T-helper 1 cell (primary cell): ENCODE measurements at places on chromosomes 4 and X.

GRCh38 chrX:24276015-24276414 is 37.9 kb downstream of the SUPT20HL2 start:
- no peak for DNase-seq

DNA sequence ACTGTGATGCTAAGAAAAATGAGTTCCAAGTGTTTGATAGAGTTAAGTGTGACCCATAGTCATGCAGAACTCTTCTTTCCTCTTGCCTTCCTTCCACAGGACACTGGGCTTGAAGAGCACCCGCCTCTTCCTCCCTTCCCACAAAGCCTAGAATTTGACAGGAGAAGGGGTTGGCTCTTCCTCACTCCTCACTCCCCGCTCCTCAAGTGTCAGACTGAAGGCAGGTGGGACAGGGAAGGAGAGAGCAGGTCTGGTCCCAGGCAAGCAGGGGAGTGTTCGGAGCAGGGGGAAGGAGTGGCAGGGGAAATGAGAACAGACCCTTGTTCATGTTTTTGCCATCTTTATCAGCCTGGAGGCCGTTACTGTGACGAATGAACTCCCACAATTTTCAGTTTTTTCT is 10.7 kb downstream of the MAGED2 start:
- no peak for DNase-seq

DNA sequence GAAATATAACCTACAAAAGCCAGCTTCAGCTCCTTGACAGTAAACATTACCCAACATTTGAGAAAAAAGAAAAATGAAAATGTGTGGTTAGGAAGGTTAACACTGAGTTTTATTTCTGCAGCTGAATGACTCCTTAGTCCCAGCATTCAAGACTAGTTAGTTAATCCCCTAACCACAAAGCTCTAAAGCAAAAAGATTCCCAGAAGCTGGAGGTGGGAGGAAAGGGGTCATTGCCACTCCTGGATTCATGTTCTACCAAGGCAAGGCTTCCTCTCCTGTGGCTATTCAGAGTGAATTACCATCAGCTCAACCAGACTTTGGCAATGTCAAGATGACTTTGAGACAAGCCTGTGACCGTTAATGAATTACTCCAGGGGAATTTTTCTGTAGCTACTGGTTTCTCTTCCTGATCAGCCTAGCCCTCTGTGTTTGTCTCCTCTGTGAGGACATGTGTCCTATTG is 63.6 kb downstream of the HADH start:
- DNase-seq, result no peak

DNA sequence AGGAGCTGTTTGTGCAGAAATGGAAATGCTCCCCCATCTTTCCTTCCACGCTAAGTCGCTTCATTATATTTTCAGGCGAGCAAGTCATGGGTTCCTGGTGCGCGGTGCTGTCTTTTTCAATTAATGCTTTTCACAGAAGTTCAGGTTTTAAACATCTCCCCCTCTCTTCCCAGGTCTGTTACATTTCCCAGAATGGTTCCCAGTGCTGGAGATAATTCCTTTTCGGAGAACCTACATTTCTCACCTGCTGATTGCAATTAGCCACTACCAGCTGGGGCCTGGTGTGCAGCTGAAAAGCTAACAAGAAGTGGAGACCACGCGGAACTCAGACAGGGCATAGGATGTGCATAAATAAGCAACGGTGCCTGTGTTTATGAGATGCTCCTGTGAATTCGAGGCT is 217.8 kb downstream of the MID1IP1 start:
- DNase-seq, result no peak

GRCh38 chrX:95754411-95754810 is 930.2 kb upstream of the DIAPH2 start:
- DNase-seq, result no peak

- no peak for DNase-seq
These were observed 37.5 kb downstream of the KDR start for GRCh38 chr4:55087913-55088260.

- no peak for DNase-seq
These were observed 121.9 kb downstream of the BEND2 start for GRCh38 chrX:18098763-18099162.

DNA sequence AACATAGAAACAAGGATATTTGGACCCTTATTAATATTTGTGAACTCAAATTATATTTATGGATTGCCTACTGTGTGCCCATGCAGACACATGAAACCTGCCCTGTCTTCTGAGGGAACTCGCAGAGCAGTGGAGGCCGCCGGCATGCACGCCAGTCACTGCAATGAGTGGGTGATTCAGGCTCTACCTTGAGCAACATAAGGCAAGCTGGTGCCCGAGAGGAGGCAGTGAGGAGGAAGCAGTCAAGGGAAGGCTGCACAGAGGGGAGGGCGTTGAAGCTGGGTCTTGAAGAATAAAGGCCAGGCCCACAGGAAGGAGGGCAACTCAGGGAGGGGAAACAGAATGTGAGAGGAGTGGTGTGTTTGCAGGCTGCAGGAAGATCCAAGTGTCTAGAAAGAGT is 52.8 kb downstream of the PPEF2 start:
- DNase-seq, result no peak

DNA sequence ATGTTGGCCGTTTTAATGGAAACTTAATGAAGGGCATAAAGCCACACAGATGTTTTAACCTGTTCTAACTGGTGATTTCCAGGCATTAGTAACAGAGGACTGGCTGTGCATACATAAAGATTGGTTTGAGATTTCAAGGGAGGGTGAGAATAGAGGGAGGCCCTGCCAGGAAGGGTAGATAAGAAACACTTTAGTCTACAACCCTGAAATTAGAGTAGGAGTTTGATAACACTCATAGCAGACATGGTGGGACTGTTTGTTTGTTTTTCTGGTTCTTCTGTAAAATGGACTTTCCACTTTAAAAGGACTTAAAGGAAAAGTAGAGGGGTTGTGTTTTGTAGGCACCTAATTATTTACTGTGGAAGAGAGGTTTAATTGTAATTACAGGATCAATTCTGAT is 16.2 kb downstream of the SLC4A4 start:
- no peak for DNase-seq

GRCh38 chr4:128915544-128915943 is 106.0 kb downstream of the JADE1 start:
- DNase-seq, result no peak
